ENCODE measurements at places on chromosomes 1 and 21.

DNA sequence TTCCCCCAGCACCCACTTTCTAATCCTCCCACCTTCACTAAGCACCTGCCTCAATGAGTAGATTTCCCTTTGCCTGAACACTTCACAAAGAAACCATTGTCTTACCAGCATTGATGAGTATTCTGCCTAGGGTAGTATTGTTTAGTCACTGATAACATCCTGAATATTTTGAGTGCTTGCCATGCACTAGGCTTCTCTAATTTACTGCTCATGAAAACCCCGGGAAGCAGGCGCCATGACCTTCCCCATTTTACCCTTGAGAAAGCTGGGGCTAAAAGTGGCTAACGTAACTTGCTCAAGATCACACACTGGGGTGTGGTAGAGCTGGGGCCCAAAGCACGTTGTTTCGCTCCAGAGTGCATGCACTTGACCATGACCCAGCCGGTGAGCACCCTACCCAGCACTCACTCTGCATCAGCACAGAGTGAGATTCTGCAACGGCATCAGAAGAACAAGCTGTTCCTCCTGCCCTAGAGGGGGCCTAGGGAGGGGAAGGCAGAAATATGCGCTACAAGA, 10.6 kb upstream of the F3 start:
- DNase-seq: peak; percentile 59

GRCh38 chr1:231216498-231216897, 24.5 kb upstream of the GNPAT start:
- peak; percentile 19 for DNase-seq

DNA sequence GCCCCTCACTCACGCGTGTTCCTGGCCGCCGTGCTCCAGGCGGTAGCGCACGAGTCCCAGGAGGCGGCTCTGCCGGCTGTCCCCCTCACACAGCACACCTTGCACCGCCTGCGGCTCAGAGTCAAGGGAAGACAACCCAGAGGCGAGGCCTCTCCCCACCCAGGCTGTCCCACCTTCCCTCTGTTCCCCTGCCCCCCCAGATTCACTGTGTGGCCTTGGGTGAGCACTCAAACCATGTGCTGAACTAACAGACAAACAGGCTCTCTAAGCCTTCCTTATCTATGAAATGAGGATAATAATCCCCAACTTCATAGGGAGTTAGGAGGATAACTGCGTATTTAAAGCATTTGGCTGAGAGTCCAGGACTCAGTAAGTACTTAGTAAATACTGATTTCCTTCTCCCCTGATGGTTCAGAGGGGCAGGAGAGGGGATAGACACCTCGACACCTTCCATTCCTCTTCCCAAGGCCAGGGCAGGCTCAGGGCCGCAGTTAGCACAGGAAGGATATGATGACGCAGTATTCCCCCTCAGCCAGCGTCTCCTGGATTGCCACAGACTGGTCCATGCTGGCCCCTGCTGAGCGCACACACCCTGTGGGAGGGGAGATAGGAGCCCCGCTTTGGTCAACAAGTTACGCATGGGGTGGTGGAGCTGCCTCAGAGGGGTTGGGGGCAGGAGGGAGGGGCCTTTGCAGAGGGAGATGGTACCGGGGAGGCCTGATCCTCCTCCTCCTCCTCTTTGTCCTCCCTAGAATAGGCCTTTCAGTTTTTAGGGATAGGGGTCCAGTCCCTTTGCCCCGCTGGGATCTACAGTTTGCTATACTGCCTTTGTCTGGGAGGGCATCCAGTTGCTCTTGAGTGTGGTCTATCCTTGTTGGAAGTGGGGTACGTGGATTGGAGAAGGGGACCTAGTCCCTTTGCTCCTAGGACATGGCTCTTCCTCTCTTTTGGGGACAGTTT, 830 bp downstream of the INPP5B start:
- peak; percentile 57 for DNase-seq

- DNase-seq: no peak
Observed at GRCh38 chr1:48341221-48341620, 118.7 kb downstream of the SLC5A9 start.

GRCh38 chr1:14189381-14189780, 409.1 kb upstream of the KAZN start:
- DNase-seq: peak; percentile 26

- DNase-seq: no peak
Observed at GRCh38 chr21:29529139-29529538, 230.4 kb downstream of the BACH1 start.

DNA sequence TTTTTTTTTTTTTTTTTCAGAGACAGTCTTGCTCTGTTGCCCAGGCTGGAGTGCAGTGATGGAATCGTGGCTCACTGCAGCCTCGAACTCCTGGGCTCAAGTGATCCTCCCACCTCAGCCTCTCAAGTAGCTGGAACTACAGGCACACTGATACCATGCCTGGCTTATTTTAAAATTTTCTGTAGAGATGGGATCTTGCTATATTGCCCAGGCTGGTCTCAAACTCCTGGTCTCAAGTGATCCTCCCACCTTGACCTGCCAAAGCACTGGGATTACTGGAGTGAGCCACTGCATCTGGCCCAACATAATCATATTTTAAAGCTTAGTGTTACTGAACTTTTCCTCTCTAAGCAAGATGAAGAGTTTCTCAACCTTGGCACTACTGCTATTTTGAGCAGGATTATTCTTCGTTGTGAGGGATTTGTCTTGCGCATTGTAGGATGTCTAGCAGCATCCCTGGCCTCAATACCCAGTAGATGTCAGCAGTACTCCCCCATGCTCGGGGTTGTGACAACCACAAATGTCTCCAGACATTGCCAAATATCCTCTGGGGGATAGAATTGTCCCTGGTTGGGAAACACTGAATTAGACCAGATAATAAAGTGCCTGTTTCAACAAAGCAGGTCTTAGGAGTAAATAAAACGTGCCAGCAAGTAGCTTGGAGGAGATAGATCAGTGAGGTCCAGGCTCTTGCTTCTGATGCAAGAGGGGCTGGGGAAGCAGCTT, 15.1 kb upstream of the THRAP3 start:
- no peak for DNase-seq

DNA sequence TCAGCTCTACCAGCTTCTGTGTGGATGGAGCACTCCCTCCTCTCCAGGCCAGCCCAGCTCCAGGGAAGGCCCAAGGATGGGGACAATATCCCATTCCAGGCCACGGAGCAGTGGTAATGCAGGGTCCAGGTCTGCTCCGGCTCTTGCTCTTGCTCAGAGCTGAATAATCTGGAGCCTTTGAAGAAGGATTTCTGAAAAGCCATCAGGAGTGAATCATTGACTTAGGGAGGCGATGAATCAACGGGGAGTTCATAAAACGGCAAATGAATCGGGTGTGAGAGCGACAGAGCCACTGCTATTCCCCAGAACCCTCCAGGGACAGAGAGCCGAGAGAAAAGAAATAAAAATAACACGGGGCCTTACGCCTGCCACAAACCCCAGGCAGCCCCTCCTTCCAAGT, 7.7 kb downstream of the POU3F1 start:
- peak; percentile 88 for DNase-seq

- DNase-seq: peak; percentile 49
Observed at GRCh38 chr1:61081686-61082310, 563 bp upstream of the NFIA start.

- peak; percentile 17 for DNase-seq
Observed at GRCh38 chr1:235597867-235598553, 51.6 kb downstream of the GNG4 start.

GRCh38 chr21:15624646-15625045, 105.1 kb upstream of the USP25 start:
- no peak for DNase-seq

GRCh38 chr1:77697441-77697840, 15.0 kb upstream of the ZZZ3 start:
- DNase-seq: no peak

DNA sequence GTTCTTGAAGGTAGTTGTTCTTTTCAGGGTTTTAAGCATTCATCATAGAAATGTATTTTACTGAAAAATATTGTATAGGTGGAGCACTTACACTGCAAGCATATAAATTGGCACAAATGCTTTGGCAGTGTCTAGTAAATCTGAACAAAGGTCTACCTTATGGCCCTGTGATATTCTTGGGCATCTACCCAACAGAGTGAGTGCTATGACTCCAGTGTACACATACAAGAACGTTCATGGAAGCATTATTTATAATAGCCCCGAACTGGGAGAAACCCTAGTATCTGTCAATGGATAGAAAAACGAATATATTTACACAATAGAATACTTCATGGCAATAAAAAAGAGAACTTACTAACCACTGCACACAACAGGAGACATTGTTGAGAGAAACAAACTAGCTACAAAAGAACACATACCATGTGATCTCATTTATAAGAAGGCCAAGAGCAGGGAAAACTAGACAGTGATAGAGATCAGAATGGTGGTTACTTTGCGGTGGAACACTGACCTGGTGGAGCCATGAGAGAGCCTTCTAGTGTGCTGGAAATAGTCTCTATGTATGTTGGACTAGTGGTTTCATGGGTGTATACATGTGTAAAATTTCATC, 96.0 kb downstream of the MAB21L3 start:
- DNase-seq: no peak

- peak; percentile 72 for DNase-seq
Observed at GRCh38 chr21:44337941-44338895, 972 bp downstream of the CFAP410 start.

GRCh38 chr1:9319789-9320519, 27.3 kb downstream of the SPSB1 start:
- DNase-seq: no peak

DNA sequence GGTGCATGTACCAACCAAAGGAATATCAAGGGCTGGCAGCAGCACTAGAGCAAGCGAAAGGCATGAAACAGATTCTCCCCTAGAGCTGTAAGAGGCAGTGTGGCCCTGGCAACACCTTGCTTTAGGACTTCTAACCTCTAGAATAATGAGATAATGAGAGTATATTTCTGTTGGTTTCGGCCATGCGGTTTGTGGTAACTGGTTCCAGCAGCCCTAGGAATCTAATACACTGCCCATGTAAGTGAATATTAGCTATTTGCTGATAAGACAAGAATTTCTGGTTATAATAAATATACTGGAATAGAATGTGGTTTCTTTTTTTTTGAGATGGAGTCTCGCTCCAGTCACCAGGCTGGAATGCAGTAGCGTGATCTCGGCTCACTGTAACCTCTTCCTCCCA, 199.4 kb downstream of the GABPA start:
- peak; percentile 26 for DNase-seq

GRCh38 chr1:13830170-13830569, 130.2 kb downstream of the PRDM2 start:
- DNase-seq: no peak

DNA sequence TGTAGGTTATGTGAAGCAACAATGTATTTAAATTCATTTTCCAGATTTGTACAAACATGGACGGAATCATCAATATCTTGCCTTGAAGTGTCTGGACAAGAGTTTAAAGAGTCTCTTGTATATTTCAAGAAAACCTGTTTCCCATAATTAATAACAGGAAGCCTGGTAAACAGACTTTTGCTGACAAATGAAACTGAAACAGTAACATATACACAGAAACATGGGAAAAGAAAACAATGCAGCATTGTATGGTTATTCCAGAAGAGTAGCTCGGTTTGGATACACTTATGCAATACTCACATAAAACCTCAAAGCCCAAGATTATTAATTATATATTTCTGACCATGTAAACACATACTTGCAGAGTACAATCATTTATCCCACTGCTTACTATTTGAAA, 265.5 kb downstream of the PTPRC start:
- no peak for DNase-seq

DNA sequence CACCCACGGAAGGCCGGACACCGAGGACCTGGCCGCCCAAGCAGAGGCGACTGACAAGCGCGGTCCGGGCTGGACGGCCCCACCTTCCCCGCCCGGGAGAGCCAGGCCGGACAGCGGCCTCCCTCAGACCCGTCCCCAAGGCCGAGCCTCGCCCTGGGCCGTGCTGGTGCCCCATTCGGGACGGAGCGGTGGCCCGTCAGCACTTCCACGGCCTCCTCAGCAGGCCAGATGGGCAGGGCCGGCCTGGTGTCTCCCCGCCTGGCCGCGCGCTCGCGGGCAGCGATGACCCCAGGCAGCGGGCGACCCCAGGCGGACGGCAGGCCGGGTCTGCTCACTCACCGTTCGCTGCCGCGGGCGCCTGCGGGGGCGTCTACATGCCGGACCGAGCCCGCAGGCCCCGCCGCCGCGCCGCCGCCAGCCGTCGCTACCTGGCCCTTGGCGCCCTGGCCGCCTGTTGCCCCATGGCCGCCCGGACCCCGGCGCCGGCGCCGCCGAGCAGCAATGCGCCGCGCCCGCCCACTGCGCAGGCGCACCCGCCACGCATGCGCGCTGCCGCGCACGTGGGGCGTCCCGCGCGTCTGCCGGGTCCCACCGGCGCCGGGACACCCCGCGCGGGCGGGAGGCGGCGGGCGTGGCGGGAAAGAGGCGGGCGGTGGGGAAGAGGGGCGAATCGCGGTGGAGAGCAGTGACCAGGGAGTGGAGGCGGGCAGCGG, at the start of gene NADK:
Gene NADK (minus strand): TSS at position 521 of the 713 bp plus-strand sequence. CDS start 13,064 bp downstream, outside the sequence.
- peak; percentile 78 for DNase-seq

GRCh38 chr21:41045534-41046268, 122.3 kb upstream of the BACE2 start:
- DNase-seq: peak; percentile 23

DNA sequence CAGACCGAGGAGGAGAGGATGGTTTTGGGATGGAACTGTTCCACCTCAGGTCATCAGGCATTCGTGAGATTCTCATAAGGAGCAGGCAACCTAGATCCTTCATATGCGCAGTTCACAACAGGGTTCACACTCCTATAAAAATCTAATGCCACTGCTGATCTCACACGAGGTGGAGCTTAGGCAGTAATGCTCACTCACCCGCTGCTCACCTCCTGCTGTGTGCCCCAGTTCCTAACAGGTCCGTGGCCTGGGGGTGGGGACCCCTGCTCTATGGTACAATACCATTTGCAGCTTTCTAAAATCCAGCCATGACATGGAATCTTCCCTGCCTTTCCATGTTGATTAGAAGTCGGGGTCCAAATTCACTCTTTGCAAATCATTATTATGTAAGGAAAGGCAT, 72.1 kb downstream of the TGFBR3 start:
- DNase-seq: no peak

DNA sequence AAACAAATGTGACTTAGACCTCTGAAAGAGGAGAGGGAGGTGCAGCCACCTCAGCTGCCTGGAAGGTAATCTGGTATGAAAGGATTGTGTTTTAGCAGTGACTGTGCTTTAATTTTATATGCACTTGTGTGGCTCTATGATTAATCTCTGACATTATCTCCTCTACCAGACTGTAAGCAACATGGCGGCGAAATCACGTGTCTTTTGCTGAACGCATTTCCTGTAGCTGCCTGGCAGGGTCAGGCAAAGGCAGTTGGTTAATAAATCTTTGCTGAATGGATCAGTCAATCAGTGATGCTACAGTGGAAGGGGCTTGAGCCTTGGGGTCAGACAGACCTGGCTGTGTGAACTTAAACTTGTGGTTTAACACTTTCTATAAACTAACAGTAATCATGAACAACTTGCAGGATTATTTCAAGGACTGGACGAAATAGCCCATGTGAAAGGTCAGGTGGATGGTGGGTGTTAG, 96.9 kb downstream of the ADSS2 start:
- DNase-seq: no peak

DNA sequence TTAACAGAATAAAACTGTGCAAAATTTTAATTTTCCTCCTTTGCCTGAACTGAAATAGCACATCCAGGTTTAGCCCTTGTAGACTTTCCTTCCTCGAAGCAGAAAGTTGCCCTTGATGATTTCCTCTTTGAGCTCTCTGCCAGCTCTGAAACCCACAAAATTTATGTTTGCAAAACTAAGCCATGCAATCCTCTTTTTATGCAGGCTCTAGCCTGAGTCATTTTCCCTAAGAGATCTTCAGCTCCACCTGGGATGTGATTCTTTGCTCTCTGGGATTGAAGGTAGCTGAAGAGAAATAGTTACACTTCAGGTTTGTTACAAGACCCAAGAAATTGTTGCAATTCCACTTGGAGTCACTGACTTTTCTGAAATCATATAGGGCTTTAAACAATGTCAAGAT, 1.4 kb upstream of the F3 start:
- DNase-seq: peak; percentile 50

Measured in kidney tubule cell (primary cell).